ENCODE measurements at places on chromosomes 12 and 14. TPM values are rescaled to one million over a fixed set of nuclear protein-coding genes. Genes with fewer than 3 reads are reported as not detected.

Gene ADCY4
- total RNA-seq = 45.2 TPM

Gene HAL
- total RNA-seq = 1.1 TPM

Gene INHBC
- total RNA-seq = not detected

Gene C14orf180
- total RNA-seq = not detected

Gene OR4L1
- not detected for total RNA-seq

Gene TMPRSS12
- total RNA-seq = not detected

Gene SERPINA9
- not detected for total RNA-seq

Gene PMCH
- not detected for total RNA-seq

All from left lung (tissue), 14 donors.